Eye (tissue), 1 donor: ENCODE measurements at places on chromosomes 3 and 15.
A peak's percentile ranks its signal among the peaks of the same experiment; 100 is the strongest.

GRCh38 chr3:170205302-170205701, 16.9 kb upstream of the PRKCI start:
- no peak for DNase-seq

DNA sequence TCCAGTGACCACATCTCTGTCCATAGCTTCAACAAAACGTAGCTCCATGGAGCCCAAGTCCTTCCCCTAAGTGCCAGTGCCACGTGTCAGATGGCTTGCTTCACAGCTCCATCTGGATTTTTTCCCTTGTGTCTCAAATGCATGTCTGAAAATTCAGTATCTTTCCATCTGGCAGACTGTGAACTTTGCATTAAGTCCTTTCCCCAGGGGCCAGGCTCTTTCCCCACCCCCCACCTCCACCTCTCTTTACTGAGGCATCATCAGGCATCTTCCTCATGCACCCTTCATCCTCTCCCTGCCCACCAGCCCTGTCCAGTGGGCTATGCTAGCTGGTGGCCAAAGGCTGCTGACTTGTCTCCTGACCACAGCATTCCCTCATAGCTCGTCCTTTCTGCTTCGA, 53.7 kb downstream of the PDIA5 start:
- no peak for DNase-seq

GRCh38 chr15:96342406-96343112, 12.1 kb downstream of the NR2F2 start:
- DNase-seq = peak; percentile 67

DNA sequence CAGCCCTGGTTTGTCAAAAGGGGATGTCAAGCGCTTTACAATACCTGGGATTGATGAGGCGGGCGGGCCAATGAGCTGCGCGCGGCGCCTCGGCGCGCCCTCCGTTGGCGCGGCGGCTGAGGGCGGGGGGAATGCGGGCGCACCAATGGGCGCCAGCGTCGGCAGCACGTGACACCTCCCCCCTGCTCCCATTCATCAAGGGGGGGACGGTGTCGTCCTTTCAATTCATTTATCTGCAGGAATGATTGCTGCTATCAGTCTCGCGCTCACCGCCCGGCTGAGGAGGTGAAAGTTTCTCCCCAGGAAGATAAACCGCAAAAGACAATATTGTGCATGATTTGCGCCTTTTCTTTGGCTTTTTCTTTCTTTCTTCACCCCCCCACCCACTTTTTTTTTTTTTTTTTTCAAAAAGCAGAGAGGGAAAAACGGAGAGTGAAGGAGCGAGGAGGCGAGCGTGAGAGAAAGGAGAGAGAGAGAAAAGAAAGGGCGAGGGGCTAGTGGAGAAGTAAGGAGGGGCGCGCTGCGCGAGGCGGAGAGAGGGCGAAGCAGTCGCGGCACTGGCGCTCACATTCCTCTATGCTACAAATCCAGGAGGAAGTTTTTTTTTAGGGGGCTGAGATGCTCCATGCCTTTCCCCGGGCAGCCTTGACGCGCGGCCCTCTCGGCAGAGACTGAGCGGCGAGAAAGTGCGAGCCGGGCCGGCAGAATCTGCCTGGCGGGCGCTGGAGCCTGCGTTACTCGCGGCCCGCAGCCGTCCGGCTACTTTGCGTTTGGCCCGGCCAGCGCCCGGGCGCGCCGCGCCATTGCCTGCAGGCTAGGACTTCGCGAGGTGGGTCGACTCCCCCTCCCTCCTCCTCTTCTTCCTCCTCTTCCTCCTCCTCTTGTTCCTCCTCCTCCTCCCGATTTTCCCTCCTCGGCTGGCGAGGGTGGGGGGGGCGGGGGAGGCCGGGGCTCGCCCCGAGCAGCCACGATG, at the start of gene ZIC1:
ZIC1 (plus strand) TSS at position 223 of the 973 bp plus-strand sequence; CDS start at position 971, 748 bp downstream.
- DNase-seq = peak; percentile 93

DNA sequence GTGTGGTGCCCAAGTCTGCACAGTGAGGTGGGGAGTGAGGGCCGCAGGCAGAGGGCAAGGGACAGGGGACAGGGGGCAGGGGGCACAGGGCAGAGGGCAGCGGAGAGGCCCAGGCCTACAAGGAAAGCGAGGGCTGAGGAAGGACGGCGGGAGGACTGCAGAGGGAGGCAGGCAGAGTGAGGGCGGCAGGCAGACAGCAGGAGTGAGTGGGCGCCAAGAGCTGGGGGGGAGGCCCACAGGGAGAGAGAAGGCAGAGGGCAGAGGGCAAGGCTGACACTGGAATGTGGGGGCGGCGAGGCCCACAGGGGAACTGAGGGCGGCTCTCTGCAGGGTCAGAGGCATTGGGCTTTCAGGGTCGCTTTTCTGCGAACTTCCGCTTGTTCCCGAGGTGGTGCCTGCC, 267.8 kb upstream of the NDN start:
- no peak for DNase-seq

DNA sequence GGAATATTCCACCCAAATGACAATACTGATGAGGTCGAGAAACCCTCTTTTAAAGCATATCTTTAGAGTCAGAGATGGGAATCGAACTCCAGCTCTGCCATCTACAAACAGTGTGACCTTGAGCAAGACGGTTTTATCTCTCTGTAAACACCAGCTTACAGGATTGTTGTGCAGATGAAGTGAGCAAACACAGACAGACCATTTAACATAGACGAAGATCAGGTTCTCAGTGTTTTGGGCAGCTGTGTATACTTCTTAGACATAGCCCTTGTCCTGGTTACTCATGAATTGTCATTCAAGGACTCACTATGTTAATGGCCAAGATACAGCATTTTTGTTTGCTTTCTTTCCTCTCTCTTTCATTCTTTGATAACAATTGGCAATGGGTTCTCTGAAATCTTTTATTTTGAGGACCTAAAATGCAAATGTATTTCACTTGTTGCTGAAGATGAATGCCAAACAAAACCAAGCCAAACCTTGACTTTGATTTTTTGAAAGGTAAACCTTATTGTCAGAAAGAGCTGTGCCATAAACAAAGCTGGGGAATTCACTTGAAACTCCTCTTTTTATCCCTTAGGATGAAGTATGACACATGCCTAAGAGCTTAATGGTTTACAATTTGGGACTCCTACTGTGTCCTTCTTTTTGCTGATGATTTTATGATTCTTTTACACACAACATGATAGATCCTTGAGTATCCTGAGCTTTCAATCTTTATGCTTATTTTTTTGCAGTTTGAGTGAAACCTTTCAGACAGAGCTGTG, 250.0 kb upstream of the PDZRN3 start:
- no peak for DNase-seq

- no peak for DNase-seq
Measured at GRCh38 chr3:120344349-120344748, 4.8 kb downstream of the LRRC58 start.

DNA sequence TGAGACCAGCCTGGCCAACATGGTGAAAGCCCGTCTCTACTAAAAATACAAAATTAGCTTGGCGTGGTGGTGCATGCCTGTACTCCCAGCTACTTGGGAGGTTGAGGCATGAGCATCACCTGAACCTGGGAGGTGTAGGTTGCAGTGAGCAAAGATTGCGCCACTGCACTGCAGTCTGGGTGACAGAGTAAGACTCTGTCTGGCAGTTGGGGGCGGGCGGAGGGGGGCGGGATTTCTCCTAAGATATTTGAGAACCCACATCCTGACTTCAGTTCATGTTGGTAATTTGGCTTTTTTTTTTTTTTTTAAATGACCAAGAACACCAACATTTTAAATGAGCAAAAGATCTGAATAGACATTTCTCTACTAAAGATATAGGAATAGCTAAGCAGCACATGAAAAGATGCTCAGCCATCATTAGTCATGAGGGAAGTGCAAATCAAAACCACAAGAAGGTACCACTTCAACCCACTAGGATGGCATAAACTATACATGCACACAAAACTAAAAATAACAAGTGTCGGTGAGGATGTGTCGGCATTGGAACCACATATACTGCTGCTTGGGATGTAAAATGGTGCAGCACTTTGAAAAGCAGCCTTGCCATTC, 75.6 kb upstream of the LMOD3 start:
- DNase-seq = no peak

DNA sequence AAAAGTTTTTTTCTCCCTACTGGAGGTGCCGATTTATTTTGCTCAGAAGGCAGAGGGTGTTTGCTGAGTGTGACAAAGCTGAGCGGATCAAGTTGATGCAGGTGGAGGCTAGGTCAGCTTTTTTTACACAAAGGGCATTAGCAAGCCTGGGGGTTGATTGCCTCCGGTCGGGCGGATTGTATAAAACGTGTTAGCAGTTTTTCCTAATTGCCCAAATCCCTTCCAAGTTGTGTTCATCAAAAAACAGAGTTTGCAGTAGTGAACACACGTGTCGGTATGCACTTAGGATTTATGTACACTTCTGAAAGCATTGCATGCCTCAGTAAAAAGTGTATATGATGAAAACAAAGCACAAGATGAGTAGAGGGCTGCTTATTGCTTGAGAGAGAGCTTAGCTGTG, 2.6 kb downstream of the GPR160 start:
- peak; percentile 24 for DNase-seq

- DNase-seq = peak; percentile 82
Measured at GRCh38 chr15:39919748-39920509, at the start of gene GPR176. Gene GPR176, minus strand, starts transcription at chr15:39920266. Its CDS starts 240 bp downstream, at chr15:39920026.

- DNase-seq = no peak
Measured at GRCh38 chr3:184414418-184415202, 34.8 kb downstream of the CHRD start.

DNA sequence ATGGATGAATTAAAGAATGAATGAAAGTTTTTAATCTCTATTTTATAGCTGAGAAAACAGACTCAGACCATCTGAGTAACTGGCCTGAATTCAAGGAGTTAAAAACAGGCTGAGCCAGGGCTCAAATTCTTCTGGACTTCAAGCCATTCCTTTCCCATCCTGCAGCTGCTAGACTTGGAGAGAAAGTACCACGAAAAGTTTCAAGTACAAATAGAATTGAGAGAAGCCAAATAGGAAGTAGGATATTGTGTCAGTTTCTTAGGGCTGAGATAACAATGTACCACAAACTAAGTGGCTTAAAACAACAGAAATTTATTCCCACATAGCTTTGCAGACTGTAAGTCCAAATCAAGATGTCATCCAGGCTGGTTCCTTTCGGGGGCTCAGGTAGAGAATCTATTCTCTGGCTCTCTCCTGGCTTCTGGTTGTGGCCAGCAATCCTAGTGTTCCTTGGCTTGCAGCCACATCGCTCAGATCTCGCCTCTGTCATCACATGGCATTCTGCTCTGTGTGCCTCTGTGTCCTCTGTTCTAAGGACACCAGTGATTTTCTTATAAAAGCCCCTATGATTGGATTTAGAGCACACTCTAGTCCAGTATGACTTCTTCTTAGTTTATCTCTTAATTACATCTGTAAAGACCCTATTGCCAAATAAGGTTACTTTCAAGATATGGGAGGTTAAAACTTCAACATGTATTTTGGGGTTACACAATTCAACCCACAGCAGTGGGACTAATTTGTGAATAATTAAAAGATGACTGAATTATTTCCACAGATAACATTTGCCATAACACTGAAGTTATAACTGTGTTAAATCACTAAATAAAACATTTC, 25.7 kb upstream of the GOLIM4 start:
- peak; percentile 4 for DNase-seq

- no peak for DNase-seq
Measured at GRCh38 chr3:197836244-197836643, 45.2 kb downstream of the LRCH3 start.

DNA sequence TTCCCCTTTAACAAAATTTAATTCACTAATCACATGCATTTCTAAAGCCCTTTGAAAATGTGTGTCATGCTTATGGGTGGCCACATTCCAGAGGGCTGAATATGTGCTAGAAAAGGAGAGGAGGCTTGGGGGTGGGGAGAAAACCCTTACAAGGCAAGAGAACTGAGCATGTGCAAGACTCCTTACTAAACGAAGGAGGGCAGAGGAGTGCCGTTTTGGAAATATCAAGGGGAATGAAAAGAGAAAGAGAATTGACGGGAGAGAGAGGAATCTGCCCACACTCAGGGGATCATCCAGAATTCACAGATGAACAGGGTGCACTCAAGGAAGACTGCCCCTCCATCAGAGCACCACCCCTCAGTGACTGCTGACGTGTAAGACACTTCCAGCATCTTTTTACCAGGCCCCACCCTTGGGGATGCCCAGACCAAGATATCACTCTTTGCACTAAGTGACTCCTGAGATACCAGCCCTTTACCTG, 37.9 kb upstream of the TSC22D2 start:
- DNase-seq = peak; percentile 91

DNA sequence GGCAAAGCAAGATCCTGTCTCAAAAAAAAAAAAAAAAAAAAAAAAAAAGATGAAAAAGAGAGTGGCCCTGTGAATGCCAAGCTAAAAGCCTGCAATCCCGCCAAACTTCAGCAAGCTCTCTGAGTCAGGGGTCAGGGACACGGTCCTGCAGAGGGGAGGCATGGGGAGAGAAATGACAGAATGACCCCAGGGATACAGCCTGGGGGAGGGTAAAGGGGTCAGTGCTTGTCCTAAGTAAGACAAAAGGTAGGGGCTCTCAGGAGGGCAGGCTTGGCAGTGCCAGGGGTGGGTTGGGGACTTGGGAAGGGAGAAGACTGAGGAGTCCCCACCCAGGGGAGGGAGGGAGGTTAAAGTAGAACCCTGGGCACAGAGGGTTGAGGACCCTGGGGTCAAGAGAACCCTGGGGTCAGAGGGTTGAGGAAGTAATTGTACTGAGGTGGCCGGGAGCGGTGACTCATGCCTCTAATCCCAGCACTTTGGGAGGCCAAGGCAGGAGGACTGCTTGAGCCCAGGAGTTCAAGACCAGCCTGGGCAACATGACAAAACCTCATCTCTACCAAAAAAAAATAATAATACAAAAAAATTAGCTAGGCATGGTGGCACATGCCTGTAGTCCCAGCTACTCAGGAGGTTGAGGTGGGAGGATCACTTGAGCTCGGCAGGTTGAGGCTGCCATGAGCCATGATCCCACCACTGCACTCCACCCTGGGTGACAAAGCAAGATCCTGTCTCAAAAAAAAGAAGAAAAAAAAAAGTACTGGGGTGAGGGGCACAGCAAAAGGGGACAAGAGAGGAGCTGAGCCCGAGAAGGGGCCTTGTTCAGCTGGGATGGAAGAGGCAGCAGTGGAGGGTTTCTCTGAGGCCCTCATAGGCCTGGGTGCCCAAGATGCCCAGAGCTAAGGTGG, 5.2 kb upstream of the SEMA3B start:
- DNase-seq = no peak

GRCh38 chr15:68274201-68274848, 3.2 kb upstream of the FEM1B start:
- no peak for DNase-seq

GRCh38 chr3:179299999-179300613, 22.7 kb upstream of the ZNF639 start:
- no peak for DNase-seq

GRCh38 chr3:4978966-4979427, 240 bp upstream of the BHLHE40 start:
- DNase-seq = peak; percentile 81

DNA sequence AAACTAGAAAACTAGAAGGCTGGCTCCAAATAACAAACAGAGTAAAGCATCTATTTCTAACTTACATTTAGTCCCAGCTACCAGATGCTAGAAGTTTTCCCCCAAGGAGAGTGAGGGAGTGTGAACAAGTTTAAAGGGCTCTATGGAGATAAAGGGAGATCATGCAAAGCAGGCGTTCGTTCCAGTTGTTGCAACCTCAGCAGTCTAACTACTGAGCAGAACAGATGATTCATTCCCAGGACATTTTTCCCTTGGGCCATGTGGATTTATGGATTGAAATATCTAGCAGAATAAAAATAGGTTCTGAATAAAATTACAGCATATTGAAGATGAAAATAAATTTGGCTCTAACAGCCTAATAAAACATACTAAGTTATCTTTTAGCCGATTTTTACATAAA, 154.8 kb upstream of the TTC14 start:
- DNase-seq = no peak
